ENCODE measurements at places on chromosomes 1 and 21.

DNA sequence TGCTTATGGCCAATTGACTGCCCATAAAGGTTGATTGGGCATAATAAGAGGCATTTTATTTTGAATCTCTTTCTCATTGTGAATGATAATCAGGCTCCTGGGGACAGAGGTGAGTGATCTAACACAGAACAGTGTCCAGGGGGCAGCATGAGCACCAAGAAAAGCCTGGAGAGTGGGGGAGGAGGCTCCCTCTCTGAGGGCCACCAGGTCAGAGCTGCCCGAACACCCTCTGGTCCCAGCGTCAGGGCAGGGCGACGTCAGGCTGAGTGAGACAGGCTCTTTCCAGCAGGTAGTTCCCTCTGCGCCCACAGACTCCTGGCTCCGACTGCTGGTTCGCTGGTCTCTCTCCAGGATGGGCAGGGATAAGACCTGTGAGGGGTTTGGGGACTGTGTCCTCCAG, 250.2 kb upstream of the C1orf174 start:
- no peak for DNase-seq

DNA sequence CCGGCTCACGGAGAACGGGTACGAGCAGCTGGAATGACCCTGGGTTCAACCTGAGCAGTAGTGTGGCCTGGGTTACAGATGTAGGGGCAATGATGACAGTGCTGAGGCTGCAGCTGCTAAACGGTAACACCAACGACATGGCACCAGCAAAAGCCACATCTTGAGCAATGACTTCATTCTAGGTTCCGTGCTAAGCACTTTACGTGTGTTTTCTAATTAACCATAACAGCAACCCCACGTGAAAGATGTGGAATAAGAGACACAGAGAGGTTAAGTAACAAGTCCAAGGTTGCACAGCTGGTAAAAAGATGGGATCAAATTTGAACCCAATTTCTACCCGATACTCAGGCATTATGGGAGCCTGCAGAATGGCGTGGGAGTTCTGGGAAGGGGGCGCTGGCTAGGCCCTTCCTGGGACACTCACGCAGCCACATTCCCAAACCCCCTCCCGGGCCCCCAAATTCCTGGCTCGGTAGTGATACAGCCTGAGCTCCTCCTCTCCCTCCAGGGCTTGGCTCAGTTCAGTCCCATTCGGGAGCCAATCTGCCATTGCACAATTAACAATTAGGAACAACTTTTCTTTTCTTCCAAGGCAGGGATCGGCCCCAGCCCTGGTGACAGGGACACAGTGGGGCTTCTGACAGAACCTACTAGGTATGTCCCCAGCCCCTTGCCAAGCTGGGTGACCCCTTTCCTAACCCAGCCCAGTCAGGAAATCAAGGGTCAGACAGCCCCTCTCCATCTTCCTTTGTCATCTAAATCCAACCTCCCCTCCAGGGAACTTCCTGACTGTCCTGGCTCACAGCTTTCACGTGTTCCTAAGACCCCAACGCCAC, 23.8 kb upstream of the ECE1 start:
- DNase-seq: peak; percentile 73

DNA sequence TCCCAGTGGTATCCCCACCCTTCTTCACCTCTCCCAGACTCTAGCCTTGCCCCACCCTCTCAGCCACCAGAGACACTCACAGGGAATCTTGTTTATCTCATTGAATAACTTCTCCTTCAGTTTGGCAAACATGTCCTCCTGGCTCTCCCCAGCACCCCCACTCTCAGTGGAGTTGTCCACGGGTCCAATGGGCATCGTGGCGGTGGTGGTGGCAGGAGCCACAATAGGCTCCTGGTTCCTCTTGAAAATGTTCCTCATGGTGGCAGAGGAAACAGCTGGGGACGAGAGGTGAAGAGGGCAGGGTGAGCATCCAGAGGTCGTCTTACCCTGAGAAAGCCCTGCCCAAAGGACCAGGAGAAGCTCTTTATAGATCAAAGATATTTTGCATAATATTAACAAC, 104.7 kb downstream of the SYT2 start:
- DNase-seq: no peak

DNA sequence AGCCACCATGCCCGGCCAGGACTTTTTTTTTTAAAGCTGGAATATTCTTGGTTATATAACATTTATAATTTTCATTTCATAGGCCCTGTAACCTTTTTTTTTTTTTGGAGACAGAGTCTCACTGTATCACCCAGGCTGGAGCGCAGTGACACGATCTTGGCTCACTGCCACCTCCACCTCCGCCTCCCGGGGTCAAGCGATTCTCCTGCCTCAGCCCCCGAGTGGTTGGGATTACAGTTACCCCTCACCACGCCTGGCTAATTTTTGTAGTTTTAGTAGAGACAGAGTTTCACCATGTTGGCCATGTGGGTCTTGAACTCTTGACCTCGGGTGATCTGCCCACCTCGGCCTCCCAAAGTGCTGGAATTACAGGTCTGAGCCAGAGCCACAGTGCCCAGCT, 12.6 kb downstream of the ZYG11B start:
- no peak for DNase-seq

GRCh38 chr1:155052439-155053395, 1.6 kb downstream of the ADAM15 start:
- DNase-seq: peak; percentile 69

DNA sequence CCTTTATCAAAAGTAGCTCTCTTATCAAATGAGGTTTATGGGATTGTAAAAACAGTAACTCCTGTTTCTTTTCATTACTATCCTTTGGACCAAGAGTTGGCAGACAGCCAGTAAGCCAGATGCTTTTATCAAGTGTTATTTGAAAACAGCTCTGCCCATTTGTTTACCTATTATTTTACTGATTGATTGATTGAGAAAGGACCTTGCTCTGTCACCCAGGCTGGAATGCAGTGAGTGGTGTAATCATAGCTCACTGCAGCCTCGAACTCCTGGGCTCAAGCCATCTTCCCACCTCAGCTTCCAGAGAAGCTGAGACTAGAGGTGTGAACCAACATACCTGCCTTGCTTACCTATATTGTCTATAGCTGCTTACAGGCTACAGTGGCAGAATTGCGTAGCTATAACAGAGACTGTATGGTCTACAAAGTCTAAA, 3.6 kb downstream of the PRKAB2 start:
- DNase-seq: no peak

DNA sequence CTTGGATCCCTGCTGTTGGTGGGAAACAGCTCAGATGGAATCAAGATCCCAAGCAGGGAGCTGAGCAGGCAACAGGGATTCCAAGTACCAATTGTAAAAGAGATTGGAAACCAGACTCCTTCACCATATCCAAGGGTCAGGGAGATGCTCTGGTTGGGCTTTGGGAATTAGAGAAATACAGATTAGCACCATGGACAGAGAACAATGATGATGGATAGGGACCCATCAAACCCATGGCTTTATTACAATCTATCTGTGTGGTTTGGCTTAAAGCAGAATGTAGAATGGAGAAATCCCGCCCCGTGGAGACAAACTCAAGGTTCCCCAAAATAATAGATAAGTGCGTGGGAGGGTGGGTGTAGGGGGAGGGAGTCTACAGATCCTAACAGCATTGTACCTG, 120.7 kb upstream of the CSF3R start:
- DNase-seq: no peak

- DNase-seq: no peak
These were observed 8.9 kb upstream of the RNF187 start for GRCh38 chr1:228478326-228478725.

GRCh38 chr1:33123266-33123665, 42.3 kb downstream of the AZIN2 start:
- DNase-seq: no peak

GRCh38 chr1:203929741-203930309, 68.4 kb downstream of the SNRPE start:
- DNase-seq: no peak

DNA sequence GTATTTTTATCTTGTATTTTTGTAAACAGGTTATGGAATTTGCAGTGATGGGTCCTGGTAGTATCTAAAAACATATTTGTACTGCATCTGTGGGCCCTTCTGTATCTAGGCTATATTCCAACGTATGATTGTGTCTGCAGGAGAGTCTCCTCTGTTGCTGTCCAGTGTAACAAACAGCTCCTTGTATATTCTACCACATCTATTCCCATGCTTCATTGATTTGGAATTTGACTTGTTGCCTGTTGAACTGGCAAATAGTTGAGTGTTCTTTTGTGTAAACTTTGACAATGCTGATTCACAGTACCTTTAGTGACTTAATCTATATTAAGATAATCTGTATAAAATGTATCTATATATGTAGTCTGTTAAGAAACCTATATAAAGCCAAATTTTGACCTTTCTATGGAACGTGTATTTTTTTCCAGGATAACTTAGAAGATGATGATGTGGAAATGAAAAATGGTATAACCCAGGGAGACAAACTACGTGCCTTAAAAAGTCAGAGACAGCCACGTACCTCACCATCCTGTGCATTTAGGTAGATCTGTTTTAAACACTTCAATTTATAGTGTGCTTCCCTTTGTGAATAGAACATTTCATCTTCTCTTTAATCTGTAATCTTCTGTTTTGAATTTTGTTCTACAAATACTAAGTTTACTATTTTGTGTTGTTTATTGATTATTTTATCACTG, 43.4 kb upstream of the GPR88 start:
- no peak for DNase-seq

GRCh38 chr21:38282921-38283320, 26.1 kb downstream of the KCNJ15 start:
- DNase-seq: peak; percentile 64

DNA sequence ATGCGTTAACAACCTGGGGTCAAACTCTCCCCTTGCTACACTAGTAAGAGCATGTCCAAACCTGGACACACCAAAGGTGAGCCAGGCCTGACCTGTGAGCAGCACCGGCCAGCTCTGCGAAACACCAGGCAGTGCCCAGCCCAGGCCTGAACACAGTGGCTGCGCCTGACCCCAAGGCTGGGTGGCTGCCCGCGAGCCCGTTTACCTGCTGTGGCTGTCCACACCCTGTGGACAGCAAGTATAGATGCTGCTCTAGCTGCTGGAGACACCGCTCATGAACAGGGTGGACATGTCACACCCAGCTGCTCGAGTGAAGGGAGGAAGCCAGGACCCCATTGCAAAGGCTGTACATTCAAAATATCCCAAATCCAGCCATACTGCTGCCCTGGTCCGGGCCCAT, 7.6 kb upstream of the CCDC27 start:
- DNase-seq: no peak

DNA sequence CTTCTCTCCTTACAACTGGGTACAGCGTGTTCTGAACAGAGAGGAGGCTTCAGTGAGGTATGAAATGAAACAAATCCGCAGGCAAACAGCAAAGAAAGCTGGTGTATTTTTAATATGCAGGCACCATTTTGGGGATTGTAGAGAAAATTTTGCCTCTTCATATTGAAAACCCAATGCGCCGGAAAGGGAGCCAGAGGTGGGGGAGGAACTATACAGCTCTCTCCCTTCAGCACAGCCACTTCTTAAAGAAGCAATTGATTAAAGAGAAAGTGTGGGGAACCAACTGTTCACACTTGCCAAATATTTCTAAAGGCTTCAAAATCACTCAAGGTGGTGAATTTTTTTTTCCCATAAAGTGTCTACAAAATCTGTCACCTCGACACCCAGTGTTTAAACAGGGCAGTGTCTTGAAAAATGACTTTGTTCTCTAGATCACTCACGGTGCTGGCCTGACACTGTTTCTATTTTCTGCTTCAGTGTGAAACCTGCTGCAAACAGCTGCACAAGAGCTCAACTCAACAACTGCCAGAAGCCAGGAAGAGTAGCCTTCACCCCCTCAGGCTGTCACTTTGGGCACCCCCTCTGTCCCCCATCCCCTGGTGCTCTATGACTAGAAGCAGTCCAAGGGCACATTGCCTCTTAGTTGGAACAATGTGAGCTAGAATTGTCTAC, 123.8 kb upstream of the CTTNBP2NL start:
- DNase-seq: no peak

GRCh38 chr1:85332575-85332974, 56.1 kb upstream of the BCL10 start:
- DNase-seq: no peak

DNA sequence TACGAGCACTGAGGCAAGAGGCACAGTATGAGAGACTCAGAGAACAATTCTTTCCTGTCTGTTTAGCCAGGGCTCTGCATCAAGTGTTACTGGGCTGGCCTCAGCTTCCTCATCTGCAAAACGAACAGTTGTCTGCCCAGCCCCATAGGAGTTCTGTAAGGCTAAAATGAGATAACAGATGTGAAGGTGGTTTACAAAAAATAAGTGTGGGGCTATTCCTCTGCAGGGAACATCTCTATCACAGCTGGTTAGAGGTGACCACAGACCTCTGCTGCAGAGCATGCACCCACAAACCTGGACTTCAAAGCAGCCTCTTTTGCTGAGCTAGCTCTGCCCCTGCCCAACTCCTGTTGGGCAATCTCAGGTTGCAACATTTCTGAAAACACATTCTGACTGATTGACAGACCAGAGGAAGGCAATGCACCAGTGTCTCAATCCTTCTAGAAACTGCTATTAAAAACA, 10.5 kb upstream of the OLIG1 start:
- peak; percentile 99 for DNase-seq

DNA sequence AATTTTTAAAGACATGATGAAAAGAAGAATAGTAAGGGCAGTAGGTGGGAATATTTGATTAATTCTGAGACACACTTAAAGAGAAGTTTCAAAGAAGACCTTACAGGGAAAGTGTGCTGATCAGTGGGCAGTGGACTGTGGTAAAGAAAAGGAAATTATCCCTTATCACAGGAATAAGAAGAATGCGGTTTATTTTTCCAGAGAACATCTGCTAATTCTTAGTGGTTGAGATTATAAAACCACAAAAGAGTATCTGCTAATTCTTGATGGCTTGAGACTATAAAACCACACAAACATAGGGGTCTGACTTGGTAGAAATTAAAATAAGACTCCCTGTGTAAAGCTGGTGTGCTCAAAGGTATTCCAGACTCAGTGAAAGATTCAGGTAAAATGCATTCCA, 60.0 kb upstream of the KCTD3 start:
- DNase-seq: no peak

DNA sequence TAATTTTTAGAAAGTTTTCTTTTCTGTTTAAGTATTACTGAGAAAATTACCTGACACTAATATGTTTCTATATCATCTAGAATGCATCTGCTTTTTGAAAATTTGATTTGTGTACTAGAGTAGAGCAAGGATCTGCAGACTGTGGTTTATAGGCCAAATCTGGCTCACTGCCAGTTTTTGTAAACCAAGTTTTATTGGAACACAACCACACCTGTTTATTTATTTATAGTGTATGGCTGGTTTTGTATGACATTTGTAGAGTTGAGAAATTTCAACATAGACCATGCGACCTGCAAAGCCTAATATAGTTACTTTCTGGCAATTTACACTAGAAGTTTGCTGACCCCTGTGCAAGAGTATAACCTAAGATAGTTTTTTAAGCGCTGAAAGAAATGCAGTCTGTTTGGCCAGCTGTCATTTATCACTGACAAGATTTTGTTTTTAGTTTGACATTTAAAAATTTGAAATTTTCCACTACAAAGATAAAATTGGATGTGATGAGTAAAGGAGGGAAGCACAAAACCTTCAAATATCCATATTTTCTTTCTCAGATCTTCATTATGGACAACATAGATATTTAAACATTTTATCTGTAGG, 36.1 kb upstream of the CACYBP start:
- DNase-seq: no peak

DNA sequence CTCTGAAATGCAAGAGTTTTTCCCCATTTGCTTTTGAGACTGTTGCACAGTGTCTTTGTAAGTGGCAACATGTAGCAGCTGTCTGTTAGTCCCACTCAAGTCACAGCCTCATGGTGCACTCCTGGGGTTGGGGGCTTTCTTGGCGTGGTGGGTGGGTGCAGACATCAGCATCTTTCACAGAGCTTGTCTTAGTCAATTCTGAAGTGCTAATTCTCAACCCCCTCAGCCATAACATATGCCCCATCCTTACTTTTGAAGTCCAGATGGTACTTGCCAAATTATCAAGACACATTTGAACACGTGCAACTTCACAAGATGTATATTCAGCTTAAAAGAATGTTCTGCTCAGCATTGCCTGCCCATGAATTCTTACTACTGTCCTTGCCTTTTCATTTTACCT, 87.1 kb downstream of the VCAM1 start:
- DNase-seq: no peak
